Gastroesophageal sphincter (tissue), 4 donors: ENCODE measurements at places on chromosomes 5 and 9. TPM values are rescaled to one million over a fixed set of nuclear protein-coding genes. Genes with fewer than 3 reads are reported as not detected.

DNA sequence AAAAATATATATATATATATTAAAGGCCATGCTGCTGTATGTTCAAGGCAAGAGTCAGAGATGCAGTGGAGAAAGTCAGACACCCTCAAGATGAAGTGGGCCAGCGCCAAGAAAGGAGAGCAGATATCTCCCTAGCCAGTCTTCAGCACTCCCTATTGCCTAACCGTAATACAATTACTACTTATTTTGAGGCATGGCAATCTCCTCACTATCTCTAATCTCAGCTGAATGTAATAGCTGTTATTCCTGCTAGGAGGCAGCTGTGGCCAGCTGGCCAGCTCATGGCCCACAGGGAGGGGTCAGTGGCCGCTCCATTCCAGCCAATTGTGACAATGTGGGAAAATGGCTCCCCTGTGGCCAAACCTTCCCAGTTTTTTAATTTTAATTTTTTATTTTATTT lies 87.5 kb upstream of the FBXW11 start:
- H3K36me3 ChIP-seq = peaks cover 51% of the 10 kb centered on the region

DNA sequence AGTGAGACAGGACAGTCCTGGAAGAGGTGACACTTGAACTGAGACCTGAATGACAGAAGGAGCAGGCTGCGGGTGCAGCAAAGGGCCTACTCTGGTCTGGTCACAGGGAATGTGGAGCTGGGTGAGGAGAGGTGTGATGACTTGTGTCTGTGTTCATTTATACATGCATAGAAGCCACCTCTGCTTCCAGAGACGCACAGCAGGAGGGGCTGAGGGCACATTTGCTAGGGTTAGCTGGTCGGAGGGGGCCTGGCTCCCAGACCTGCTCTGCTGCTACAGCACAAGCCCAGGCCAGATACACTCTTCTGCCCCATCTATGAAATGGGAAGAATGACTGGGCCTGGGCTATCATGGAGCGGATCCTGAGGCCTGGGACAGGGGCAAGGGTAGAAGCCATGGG lies 15.6 kb downstream of the UNC5A start:
- ATAC-seq = no peak
- no peak overlapping the region for H3K27ac ChIP-seq
- H3K4me1 ChIP-seq = no peaks in the 10 kb centered on the region

DNA sequence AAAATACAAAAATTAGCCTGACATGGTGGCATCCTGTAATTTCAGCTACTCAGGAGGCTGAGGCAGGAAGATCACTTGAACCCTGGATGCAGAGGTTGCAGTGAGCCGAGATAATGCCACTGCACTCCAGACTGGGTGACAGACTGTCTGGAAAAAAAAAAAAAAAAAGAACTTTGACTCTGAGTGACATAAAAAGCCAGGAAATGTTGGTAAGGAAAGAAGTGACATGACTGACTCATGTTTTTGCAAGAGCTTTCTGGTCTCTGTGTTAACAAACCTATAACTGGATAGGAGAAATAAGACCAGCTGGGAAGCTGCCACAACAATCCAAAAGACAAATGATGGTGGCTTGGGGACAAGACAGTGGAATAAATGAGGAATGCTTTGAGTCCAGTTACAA lies 272.1 kb downstream of the HINT1 start:
- no peak overlapping the region for H3K4me3 ChIP-seq
- H3K4me1 ChIP-seq = no peaks in the 10 kb centered on the region
- no peaks in the 10 kb centered on the region for H3K36me3 ChIP-seq
- no peak overlapping the region for H3K27ac ChIP-seq
- ATAC-seq = no peak
- no peaks in the 10 kb centered on the region for H3K27me3 ChIP-seq

DNA sequence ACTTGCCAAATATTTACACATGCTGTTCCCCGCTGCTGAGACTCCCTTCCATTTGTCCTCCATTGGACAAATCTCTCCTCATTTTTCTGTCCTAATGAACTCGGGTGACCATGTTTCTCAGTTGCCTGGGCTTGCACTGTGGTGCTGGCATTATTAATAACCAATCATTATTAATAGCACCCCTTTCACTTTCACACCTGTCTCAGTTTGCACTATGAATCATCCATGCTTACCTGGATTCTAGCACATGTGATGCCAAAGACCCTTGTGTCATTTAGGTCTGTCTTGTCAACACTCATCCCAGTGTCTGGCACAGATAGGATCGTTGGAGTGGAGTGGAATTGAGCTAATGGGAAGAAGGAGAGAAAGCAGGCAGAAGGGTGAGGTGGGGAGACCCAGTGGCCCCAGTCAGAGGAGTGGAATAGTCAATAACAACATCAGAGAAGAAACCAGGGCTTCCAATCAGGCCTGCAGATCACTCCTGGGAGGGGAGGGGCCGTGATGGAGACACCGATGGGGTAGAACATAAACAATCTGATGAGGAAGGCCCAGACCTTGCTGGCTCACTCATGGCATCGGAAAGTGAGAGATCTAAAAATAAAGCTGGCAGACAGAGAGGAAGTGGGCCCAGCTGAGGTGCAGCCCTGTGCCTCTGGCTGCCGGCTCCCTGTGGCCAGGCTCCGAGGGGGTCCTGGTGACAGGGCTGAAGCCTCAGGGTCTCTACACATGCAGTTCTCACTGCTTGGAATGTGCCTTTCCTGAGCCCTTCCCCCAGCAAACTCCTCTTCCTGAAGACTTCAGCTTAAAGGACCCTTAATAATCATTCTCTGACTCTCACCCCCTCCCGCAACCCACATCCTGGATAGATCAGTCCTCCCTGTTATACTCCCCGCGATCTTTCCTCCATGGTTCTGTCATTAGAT lies 33.5 kb upstream of the CRB2 start:
- no peak overlapping the region for H3K27ac ChIP-seq
- H3K27me3 ChIP-seq = no peaks in the 10 kb centered on the region
- H3K36me3 ChIP-seq = no peaks in the 10 kb centered on the region
- H3K4me3 ChIP-seq = no peak overlapping the region
- peaks cover 5% of the 10 kb centered on the region for H3K4me1 ChIP-seq

DNA sequence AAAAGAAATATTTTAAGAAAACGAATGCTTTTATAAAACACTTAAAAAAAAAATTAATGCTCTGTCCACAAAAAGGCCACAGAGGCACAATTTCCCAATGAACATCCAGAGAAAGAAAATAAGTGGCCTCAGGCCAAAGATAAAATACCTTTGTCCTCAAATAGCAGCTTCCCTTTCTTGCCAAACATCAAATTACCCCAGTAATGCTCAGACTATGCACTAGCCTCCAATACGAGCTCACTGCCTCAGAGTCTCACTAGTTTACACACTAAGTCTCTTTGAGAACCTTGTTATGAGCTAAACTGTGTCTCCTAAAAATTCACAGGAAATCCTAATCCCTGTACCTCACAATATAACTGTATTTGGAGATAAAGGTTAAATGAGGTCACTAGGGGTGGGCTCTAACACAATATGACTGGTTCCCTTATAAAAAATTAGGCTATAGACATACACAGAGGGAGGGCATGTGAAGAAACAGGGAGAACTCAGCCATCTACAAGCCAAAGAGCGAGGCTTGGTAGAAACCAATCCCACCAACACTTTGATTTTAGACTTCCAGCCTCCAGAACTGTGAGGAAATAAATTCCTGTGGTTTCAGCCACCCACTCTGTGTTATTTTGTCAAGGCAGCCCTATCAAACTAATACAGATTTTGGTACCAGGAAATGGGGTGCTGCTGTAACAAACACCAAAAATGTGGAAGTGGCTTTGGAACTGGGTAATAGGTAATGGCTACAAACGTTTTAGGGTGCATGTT lies 4.4 kb downstream of the MPDZ start:
- peak overlapping the region; percentile 58 for H3K27ac ChIP-seq
- no peaks in the 10 kb centered on the region for H3K36me3 ChIP-seq
- ATAC-seq = no peak

DNA sequence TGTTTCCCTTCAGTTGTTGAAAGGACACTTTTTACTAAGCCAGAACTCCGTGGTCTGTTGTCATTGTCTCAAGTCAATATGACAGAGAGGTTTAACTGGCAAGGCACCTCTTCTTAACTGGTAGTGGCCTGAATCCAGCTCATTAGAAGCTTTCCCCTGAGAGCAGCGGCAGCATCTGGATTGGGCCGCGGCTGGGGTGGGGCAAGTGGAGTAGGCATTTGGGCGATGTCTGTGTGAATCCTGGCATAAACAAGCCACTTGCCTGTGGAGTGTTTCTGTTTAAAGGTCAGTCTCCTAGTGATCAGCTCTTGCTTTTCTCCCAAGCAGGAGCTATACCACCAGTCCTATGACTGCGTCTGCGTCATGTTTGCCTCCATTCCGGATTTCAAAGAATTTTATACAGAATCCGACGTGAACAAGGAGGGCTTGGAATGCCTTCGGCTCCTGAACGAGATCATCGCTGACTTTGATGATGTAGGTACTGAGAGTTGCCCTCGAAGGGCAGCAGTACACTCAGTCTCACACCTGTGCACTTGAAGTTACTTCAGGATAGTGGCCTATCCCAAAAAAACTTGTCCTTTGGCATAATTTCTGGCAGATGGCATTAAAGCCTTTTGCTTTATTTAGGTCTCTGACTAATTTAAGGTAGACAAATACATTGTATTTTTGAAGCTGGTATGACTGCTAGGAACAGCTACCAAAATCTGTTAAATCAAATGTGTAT lies 48.9 kb downstream of the CFAP90 start:
- no peaks in the 10 kb centered on the region for H3K36me3 ChIP-seq
- no peak overlapping the region for H3K27ac ChIP-seq
- ATAC-seq = no peak
- no peak overlapping the region for H3K4me3 ChIP-seq

DNA sequence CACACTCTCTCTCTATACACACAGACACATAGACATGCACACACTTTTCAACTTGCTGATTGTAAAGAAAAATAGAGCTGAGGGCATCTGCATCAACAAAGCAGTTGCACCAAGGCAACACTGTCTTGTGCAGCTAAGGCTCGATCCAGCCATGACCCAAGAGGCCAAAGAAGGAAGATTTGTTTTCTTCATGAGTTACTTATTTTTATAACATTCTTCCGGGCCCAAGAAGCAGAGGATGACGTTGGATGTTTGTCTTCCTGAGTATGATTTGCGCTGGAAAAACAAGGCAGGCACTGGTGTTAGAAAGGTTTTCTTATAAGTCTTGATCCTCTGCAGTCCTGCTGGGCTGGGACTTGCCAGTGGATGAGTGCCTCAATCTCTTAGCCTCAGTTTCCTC lies 344.1 kb downstream of the ADAMTS6 start:
- no peaks in the 10 kb centered on the region for H3K27me3 ChIP-seq
- peaks cover 33% of the 10 kb centered on the region for H3K4me1 ChIP-seq
- no peak overlapping the region for H3K27ac ChIP-seq
- no peak for ATAC-seq

DNA sequence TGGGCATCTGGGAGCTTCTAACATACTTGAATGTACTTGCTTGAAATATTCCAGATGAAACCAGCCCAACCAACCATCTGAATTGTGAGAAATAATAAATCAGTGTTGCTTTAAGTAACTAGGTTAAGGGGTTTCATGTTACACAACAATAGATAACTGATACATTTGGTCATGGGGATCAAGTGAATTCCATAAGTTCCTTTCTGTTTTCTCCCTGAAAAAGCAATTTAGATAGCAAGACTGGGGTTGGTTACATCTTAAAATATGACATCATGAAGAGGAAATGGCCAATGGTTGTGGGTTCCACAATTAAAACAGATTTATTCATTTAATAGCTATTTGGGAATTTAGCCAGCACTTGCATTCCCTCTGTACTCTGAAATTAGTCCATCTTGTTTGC lies 559.7 kb downstream of the TLR4 start:
- no peaks in the 10 kb centered on the region for H3K36me3 ChIP-seq
- no peaks in the 10 kb centered on the region for H3K27me3 ChIP-seq
- H3K27ac ChIP-seq = no peak overlapping the region
- H3K4me3 ChIP-seq = no peak overlapping the region
- H3K4me1 ChIP-seq = no peaks in the 10 kb centered on the region
- ATAC-seq = no peak

DNA sequence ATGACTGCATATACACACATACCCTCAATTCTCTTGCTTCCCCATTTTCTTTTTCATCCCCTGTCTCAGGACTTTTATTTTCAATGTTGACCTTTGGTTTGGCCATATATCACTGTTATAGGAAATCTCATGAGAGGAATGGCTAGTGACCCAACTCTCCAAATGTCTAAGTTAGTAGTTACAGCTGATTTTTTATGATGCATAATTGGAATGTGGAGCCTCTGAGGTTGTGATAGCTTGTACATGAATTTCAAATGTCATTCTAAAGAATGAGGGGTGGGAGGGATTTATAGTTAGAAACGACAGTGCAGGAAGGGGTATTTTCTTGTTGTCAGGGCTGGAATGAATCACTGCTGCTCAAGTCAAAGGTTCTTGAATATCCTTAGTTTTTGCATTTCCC lies 356.1 kb downstream of the NTRK2 start:
- no peaks in the 10 kb centered on the region for H3K36me3 ChIP-seq
- no peaks in the 10 kb centered on the region for H3K4me1 ChIP-seq
- no peak for ATAC-seq
- no peaks in the 10 kb centered on the region for H3K27me3 ChIP-seq
- no peak overlapping the region for H3K27ac ChIP-seq

GRCh38 chr9:100108559-100108958 lies 9.5 kb downstream of the INVS start:
- no peaks in the 10 kb centered on the region for H3K27me3 ChIP-seq
- H3K27ac ChIP-seq = no peak overlapping the region
- H3K36me3 ChIP-seq = peaks cover 3% of the 10 kb centered on the region
- peaks cover 11% of the 10 kb centered on the region for H3K4me1 ChIP-seq

DNA sequence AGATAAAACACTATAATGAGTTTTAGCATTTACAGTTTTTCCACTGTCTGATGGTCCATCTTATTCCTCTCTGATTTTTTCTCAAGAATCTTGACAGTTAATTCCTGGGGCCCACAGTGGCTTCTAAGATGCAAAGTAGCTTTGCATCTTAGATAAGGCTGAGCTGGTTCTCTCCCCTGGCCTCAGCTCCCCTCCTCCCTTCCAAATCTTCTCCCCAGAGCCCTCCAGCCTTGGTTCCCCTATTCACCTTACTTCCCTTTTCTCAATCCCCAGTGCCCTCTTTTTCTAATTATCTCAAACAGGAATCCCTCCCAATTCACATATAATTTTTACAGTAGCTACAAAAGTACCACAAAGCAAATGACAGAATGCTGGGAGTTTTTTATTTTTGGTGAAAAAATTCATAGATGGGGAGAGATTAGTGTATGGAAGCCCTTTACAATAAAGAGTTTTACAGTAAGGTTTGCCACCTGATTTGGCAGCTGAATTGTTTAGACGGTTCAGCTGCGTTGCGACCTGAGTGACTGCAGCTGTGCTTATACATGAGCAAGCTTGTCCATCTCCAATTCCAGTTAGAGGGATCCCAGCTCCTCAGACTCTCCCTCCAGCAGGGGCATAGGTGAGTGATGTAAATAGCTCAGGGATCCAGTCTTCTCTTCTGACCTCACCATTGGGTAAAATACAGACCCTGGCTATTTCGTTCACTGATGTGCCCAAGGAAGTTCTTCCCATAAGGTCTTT lies 51.4 kb upstream of the CKMT2 start:
- no peak overlapping the region for H3K4me3 ChIP-seq
- no peaks in the 10 kb centered on the region for H3K4me1 ChIP-seq
- no peaks in the 10 kb centered on the region for H3K27me3 ChIP-seq
- ATAC-seq = no peak
- H3K36me3 ChIP-seq = no peaks in the 10 kb centered on the region

- no peaks in the 10 kb centered on the region for H3K4me1 ChIP-seq
- ATAC-seq = no peak
- H3K27me3 ChIP-seq = no peaks in the 10 kb centered on the region
- H3K36me3 ChIP-seq = no peaks in the 10 kb centered on the region
- H3K4me3 ChIP-seq = no peak overlapping the region
Observed at GRCh38 chr9:79603222-79603920, 31.6 kb downstream of the TLE4 start.

Gene ADAMTS2
- 24.8 TPM for total RNA-seq

Gene APBA1
- 10.5 TPM for total RNA-seq

Gene CDX1
- total RNA-seq = not detected

Gene TMEM252
- 0.67 TPM for total RNA-seq

Gene CATSPER3
- total RNA-seq = not detected

Gene ORM1
- 1.6 TPM for total RNA-seq

Gene PDLIM4
- 85.5 TPM for total RNA-seq

Gene KIF12
- total RNA-seq = not detected

Gene GMCL2
- total RNA-seq = not detected
